CD8-positive, alpha-beta T cell (primary cell): ENCODE measurements at places on chromosomes 1 and 21.

DNA sequence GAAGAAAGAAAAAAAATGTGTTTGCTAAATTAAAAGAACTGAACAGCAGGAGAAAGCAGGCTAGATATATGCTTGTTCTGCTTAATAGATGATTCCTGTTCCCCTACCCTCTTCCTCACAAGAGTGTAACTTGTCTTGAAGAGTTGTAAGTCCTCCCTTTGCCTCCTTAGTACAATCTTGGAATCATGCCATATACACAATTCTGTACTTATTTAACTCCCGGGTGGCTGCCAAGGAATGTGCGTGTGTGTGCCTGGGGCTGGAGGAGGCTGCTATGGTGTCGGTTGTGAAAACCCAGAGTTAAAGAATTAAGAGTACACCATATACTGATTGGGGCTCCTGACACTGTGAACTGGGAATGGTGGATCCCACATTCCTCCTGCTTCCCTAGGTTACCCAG, 194.2 kb downstream of the SIPA1L2 start:
- no peak for DNase-seq

- DNase-seq: no peak
Measured at GRCh38 chr1:92933459-92933858, 27.8 kb downstream of the DIPK1A start.

DNA sequence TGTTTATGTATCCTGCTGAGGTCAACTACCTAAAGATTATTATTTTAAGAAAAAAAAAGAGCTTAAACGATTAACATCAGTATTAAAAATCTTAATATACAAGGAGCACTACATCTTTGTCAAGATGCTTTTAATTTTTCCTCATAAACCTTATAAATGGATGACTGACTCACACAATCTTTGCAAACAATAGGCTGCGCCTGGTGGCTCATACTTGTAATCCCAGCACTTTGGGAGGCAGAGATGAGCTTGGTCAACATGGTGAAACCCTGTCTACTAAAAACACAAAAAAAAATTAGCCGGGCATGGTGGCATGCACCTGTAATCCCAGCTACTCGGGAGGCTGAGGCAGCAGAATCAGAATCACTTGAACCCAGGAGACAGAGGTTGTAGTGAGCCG, 1.7 kb downstream of the KHDC4 start:
- DNase-seq: no peak

DNA sequence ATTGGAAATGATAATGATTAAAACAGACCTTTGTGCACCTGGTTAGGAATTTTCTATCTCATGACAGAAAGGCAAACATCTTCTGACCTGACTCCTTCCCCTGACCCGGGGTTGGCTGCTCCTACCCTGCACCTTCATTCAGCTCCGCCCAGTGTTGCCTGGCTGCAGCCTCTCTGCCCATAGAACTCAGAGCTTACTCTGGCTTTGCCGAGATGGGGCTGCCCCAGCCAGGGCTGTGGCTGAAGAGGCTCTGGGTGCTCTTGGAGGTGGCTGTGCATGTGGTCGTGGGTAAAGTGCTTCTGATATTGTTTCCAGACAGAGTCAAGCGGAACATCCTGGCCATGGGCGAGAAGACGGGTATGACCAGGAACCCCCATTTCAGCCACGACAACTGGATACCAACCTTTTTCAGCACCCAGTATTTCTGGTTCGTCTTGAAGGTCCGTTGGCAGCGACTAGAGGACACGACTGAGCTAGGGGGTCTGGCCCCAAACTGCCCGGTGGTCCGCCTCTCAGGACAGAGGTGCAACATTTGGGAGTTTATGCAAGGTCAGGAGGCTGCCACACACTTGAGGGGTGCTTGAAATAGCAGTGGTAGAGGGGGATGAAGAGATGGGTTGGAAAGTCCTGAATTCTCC, at the start of gene DIO1:
DIO1 (plus strand) TSS at position 189 of the 638 bp plus-strand sequence; CDS start at position 213, 24 bp downstream.
- DNase-seq: no peak

DNA sequence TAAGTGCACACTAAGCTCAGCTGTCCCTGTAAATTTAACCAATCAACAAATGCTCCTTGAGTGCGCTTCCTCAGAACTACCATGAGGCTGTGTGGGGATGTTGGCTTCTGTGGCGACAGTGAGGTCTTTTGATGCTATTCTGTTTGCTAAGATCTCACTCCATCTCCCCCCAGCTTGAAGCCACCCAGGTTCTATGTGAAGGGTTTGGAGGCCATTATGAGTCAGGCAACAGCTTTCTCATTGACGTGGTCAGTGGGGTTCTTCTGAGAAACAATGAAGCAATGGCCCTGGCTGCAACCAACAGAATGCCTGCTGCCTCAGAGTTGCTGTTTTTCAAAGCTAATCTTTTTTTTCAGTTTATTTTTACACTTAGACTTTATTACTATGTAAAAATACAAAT, 205.5 kb downstream of the PTBP2 start:
- DNase-seq: no peak
